ENCODE measurements at places on chromosomes 7 and 10.

GRCh38 chr7:131068604-131069021 lies 259.1 kb upstream of the MKLN1 start:
- DNase-seq: no peak

GRCh38 chr10:12388671-12389070 lies 39.3 kb downstream of the CAMK1D start:
- DNase-seq: peak; percentile 47

DNA sequence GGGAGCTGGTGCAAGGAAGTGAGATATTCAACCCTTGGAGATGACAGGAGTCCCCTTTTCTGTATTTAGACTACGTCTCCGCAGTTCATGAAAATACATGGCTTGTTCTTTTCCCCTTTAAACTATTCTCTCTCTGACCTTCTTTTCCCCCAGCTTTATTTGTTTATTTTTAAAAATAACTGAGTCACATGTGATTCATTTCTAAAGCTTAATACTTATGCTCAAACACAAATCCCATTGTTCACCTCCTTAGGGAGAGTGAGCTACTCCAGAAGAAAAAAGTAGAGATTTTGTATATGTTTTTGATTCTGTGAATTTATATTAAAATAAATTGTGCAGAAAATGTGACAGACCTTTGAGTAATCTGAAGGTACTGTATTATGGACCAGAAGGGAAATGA lies 35.9 kb upstream of the FZD1 start:
- no peak for DNase-seq

- no peak for DNase-seq
These were observed 149.8 kb downstream of the PTPN20 start for GRCh38 chr10:47060993-47061500.

DNA sequence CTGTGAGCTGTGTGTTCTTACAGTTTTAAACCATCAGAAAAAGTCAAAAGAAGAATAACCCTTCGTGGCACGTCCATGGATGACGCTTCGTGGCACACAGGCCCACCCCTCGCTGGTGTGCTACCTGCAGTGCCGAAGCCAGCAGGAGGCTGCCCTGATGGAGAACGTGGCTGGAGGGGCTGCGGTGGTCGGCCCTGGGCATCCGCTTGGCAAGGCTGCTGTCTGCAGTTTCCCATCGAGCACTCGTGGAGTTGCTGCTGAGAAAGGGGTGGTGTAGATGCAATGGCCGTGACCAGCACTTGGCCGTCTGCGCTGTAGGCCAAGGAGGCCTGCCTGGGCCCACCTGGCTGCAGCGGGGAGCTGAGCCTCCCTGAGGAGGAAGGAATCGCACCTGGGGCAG lies 3.2 kb upstream of the ADGRA1 start:
- DNase-seq: no peak

- DNase-seq: no peak
These were observed 63.8 kb upstream of the FAM204A start for GRCh38 chr10:118405928-118406327.

DNA sequence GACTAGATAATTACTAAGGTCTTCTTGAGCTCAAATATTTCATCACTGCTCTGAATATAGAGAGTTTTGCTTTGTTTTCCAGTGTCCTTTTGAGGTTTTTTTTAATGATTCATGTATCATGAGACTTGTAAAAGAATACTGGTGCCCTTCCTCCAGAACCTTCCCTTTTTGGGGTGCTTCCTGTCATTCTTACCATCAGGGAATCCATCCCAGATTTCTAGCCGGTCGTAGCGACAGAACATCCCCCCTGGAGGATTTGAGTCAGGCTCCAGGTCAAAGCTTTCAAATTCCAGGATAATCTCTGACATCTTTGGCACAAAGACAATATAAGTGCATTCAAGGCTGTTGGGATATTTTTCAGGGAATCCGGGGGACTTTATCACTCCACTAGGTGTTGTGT lies 71.0 kb downstream of the NRP1 start:
- no peak for DNase-seq

DNA sequence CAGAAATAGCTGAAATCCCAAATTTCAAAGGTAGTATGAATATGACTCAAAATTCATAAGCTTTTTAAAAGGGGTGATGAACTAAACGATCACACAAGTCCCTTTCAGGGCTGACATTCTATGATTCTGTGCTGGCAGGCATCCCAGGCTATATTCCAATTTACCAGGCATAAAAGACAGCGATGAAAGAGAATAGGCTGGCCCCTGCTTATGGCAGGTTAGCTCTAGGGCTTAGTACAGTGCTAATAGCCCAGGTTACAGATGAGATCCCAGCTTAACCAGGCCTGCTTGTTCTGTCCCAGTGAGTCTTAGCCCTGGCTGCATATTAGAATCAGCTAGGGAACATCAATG lies 56.4 kb downstream of the CDHR3 start:
- DNase-seq: peak; percentile 1

DNA sequence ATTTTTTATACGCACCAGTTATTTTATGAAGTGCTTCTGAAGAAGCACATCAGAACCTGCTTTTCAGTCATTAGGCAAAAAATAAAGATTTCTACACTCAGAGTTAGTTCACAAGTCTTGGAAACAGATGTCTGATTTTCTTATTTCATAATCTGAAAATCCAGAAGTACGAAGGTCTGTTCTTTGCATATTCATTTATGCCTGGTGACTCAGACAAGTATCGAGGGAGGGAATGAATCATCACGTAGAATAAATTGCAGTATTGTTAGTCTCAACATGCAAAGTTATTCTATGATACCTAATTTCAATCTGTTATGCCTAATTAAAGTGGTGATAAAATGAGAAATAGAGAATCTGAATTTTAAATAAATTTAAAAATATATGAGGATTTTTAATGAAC lies 113.6 kb upstream of the SEM1 start:
- DNase-seq: no peak

DNA sequence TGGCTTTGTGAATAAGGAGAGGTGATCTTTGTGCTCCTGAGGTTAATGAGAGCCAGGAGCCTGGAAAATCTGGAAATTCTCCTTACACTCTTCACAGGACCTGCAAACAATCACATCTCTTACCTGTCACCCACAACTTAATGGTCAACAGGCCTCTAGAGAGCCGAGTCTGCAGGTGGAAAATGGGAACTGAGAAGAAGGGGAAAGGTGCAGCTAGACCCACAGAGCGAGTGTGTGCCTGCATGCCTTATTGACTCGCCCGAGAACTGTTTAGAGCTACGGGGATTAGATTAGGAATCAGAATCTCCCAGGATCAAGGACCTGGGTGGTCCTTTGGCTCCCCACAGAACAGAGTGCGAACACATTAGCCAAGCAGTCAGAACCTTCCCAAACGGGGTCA lies 329.6 kb downstream of the PTEN start:
- DNase-seq: no peak

- DNase-seq: no peak
These were observed 64.4 kb upstream of the RSBN1L start for GRCh38 chr7:77631820-77632219.

DNA sequence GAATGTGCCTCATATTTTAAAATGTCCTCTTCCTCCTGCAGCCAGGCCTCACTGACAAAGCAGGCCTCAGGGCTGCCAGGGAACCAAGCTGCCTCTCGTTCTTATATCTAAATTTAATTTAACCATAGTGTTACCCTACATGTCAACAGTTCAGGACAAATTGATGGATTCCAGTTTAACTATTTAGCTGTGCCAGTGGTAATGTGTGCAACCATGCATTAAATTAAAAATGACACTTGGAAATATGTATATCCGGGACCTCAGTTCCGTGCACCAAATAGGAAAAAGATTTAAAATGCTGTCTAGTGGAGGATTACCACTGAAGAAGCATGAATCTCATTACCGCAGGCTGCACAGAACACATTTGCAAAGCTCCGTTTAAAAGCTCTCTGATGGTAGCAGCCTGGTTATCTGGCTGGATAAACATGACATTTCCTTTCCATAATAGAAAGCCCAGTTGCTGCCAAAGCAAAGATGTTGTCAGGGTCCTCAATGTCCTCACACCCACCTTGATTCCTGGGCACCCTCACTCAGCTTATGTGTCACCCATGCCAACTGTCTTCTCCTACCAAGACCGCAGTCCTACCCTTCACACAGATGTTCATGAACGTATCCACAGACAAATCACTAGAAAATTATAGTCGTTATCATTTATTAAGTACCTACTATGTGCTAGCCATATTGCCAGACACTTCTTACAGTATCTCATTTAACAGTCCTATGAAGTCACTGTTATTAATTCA lies 73.3 kb upstream of the FRMD4A start:
- no peak for DNase-seq

GRCh38 chr7:112064627-112065385 lies 141.4 kb downstream of the DOCK4 start:
- no peak for DNase-seq

- DNase-seq: no peak
These were observed 480.3 kb upstream of the C7orf33 start for GRCh38 chr7:148110097-148110868.

- no peak for DNase-seq
These were observed 154.6 kb upstream of the HGF start for GRCh38 chr7:81924494-81924893.

- no peak for DNase-seq
These were observed 116.8 kb downstream of the ZFAND4 start for GRCh38 chr10:45555795-45556194.

GRCh38 chr7:117458977-117459583 lies 20.7 kb upstream of the CFTR start:
- no peak for DNase-seq

DNA sequence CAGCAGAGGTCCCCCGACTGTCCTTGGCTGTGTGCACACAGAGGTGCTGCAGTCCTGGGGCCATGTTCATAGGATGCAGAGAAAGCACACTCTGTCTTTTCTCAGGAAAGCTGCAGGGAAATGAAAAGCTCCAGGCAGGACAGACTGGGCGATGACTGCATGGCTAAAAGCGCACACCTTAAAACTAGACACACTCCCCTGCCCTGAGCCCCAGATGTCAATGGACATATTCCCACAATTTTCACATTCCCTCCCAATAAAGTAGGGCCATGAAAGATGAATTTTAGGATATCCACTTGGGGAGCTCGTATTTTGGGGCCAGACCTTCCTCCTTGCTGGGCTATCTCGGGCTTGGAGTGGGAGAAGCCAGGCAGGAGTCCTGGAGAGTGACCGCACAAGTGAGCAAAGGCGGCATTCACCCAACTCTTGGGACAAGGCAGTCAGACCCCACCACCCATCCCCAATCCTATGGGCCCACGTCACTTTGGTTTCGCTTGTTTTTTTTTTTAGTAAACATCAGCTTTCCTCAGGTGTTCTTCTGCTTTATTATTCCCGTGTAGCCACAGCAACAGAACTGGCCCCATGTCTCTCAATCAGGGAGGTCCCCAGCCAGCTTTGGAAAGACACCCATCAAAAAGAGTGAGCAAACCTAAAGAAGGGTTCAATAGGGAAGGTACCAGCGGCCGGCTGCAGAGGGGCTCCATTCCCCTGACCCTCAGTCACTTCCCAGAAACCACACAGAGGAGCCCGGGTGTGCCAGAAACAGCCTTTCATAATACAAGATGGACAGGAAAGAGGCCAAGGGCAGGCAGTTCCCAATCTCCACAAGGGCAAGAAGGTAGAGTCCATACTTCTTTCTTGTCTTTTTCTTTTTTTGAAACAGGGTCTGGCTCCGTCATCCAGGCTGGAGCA lies 12.7 kb downstream of the GPRIN2 start:
- DNase-seq: peak; percentile 88

GRCh38 chr7:11480143-11480542 lies 351.9 kb downstream of the THSD7A start:
- no peak for DNase-seq

DNA sequence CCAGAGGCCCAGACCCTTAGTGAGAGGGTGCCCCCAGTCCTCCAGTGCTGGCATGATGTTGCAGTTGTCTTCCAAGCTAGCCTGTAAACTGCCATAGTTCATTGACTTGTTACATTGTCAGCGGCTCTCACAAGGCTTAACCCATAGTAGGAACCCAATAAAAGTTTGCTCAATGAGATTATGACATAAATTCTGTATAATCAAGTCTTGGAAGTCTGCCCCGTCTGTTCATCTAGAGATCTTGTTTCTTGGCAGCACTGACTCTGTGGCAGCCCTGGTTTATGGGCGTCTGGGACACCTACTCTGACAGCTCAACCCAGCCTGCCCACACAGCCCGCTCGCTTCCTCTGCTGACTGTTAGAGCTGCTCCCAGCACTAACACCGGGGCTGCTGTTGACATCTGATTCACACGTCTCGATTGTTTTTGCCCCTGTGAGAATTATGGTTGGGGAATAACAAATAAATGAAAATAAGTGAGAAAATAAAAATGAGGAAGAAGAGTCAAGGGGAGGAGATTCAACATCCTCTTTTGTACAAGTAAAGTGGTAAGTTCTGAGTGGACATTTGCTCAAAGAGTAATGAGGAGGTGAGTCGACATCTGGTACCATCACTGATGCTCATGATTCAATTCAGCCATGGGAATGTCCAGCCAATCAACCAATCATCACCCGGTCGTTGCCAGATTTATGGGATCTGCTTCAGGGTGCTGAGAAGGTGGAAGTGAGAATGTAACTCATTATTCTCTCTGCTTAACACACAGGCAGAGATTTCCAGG lies 160.8 kb downstream of the SPAG6 start:
- no peak for DNase-seq

DNA sequence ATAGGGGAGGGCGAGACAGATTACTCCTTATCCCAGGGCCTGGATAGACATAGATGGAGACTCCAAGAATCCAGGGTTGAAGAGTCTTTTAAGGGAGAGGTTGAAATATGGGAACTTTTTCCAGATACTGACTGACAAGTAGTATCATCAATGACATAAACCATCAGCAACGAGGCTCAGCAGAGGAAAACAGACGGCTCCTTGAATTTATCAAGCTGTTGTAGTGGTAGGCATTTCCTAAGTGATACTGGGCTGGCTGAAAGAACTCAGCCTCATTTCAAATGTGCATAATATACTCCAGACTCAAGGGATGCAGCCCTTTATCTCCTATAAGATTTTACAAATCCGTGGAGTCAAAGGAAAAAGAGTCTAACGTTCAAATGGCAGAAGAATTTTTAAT lies 150.5 kb downstream of the FANK1 start:
- DNase-seq: no peak

DNA sequence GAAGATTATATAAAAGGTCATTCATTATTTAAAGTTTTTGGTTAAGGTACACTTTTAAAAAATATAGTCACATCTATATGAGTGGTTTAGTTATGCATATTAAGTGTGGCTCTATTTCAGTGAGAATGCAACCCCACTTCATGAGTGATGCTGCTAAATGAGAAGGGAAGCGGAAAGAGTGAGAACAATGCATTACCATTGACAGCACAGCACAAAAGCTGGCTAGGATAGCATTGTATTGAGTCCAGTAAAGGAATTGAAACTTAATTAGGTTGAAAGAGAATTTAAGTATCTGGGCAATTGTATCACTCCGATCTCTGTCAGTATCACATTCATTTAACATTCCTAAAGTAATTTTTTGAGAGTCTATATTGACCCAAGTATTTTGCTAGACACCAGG lies 13.2 kb downstream of the POM121L12 start:
- DNase-seq: no peak

GRCh38 chr7:6153646-6154541 lies 118.5 kb downstream of the CYTH3 start:
- no peak for DNase-seq

- no peak for DNase-seq
These were observed 18.0 kb upstream of the NUDCD3 start for GRCh38 chr7:44508328-44509030.
